ENCODE measurements at places on chromosomes 3 and 15.

DNA sequence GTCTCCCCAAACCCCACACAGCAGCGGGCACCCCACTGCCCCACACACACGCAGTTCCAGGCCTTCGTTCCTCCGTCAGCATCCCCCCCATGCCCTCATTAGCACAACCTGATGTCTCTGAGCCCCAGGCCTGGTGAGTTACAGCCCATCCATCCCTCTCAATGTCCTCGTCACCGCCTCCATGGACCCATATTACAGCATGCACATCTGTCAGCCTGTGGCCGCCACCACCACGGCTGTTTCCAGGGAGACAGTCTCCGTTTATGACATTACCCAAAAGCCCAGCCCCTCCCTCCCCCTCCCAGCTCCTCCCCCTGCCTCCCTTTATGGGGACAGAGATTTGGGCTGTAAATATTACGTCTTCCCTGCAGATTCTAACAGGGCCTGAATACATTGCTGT is 143.1 kb upstream of the LINGO1 start:
- DNase-seq = no peak

DNA sequence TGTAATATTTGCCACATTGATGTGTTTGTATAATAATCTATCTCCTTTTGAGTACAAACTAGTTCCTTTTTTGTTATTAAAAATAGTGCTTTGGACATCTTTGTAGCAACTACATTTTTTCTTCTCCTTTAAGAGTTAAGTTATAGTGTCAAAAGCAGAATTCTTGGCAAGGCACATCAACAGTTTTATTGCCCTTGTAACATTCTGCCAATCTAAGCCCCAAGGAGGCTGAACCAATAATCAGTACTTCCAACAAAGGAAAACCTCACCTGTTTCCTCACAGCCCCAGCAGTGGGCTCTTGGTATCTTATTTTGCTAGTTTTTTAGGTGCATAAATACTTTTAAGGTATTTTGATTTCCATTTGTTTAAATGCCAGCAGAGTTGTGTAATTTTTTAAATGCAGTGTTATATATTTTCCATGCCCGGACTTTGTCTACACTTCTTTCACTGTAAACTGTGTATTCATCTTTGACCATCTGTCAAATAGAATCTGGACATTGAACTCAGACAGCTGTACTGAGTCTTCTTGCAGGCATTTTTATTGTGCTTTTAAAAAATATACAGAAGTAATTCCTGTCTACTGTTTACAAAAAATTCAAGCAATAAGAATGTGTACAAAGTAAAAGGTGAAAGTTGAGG is 101.0 kb downstream of the MYLK start:
- no peak for DNase-seq

DNA sequence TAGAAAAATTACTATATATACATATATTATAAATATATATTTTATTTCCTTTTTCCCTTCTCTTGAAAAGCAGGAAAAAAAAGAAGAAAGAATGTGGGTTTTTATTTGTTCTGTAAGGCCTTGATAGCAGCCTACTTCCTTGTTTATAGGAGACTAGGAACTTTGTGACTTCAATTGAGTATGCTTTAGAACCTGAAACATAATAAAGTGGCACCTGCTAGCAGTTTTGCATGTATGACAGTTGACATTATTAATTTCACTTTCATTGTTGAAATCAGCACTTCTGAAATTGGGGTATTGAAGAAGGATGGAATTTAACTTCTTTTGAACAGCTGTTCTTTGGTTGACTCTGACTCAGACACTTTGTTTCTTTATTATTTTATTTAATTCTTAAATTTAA is 56.9 kb downstream of the GLCE start:
- no peak for DNase-seq

- no peak for DNase-seq
These were observed 44.1 kb upstream of the ARL6 start for GRCh38 chr3:97720417-97720816.

DNA sequence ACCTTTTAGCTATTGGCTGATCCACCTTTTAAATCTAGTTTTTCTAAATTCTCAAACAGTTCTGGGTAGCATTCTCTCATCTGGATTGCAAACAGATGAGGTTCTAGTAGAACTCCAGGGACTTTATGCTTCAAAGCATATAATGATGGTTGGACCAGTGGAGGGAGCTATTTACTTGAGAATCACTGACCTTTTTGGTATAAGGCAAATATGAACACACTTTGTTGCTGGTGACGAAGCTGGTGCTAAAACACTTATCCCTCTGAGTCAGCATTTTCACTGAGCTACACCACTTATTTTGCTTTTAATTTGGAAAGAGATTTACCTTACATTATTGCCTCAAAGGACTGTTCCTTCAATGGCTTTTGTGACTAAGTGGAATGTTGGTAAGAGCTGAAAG is 58.6 kb upstream of the SLITRK3 start:
- no peak for DNase-seq

- no peak for DNase-seq
These were observed 21.0 kb upstream of the HACD2 start for GRCh38 chr3:123605789-123606234.

- DNase-seq = no peak
These were observed 146.0 kb downstream of the CHST2 start for GRCh38 chr3:143265501-143266070.

- no peak for DNase-seq
These were observed 50.1 kb downstream of the FEZF2 start for GRCh38 chr3:62323241-62323640.

DNA sequence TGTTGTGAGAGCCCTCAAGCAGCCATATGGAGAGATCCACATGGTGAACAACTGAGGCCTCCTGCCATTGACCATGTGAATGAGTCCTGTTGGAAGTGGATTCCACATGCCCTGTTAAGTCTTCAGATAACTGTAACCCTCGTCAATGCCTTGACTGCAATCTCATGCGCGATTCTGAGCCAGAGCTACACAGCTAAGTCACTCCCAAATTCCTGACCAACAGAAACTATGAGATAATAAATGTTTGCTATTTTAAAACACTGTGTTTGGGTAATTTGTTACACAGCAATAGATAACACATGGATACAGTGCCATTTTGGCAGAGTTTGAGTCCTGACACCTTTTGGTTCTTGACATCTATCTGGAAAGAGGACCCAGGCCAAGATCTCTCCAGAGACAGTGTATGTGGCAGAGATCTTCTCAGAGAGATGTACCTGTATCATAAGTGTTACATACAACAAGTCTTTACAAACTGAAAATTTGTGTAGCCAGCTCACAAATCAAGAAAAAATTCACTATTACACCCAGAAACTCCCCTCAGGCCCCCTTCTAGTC is 34.5 kb upstream of the BNC1 start:
- DNase-seq = no peak

DNA sequence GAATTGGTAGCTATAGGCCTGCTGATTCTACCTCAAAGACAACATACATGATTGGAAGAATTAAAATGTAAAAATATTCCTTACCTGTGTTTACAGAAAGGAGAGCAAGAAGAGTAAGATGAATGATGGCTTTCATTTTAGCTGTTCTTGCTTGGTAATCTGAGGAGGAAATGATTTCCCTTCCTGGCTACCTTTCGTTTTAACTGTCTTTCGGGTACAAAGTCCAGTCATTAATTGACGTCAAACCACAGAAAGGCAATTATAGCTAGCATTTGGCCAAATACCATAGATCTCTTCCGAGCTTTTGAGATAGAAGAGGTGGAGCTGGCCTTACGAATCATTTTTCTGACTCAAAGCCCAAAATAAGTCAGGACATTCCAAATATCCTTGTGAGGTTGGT is at the start of gene MUC13:
Gene MUC13 (minus strand): TSS at position 175 of the 400 bp plus-strand sequence. CDS start 39 bp downstream, at position 136.
- DNase-seq = no peak

GRCh38 chr3:127732879-127733350 is 60.2 kb downstream of the ABTB1 start:
- peak; percentile 66 for DNase-seq

DNA sequence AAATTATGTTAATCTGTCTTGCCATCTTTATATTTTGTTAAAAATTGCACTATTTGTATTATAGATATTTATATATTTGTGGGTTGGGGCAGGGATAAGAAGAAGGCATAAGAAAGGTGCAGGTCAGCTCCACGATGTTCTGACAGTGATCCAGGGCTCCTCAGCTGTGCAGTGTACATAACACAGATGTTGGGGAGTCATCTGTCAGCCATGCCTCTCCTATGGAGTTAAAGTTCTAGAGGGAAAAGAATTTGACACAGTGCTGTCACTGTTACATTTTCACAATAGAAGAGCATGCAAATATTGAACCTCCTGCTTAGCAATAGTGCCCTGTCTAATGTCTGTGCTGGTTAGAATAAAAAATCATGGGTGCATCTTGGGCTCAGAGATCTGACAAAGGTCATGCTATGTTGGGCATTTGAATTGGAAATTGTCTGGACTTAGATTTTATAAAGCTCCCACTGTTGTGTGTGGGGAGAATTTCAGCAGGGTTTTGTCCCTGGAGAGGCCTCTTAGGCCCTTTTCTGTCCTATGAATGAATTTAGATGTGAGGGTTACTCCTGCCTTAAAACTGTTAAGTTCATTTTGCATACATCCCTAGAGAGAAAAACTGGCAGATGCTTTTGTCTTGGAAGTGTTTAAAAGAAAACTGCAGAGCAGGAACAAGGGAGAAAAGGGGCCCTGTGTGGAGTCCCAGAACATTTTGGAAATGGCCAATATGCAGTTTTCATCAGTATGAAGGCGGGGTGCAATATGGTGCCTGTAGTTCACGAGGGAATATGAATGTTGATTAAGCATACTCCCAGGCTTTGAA is 20.4 kb downstream of the CDIN1 start:
- no peak for DNase-seq

DNA sequence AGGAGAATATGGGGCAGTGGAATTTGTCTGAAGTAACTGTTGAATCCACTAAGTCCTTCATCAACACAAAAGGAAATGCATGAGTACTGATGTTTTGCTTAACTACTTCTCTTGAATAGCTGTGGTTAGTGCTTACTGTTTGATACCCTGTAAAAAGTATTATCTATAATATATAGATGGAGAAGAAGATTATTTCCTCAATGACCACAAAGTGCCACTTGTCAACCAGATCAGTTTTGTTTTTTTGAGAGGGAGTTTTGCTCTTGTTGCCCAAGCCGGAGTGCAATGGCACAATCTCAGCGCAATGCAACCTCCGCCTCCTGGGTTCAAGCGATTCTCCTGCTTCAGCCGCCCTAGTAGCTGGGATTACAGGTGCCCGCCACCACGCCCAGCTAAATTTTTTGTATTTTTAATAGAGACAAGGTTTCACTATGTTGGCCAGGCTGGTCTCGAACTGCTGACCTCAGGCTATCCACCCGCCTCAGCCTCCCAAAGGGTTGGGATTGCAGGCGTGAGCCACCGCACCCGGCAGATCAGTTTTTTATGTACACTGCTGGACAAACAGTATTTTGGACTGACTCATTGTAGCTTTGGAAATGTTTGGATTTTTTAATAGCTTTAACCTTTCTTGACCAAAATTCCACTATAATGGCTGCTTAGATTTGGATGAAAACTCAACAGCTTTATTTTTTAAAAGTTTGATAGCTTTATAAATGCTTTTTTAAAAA is 1.5 kb upstream of the RPLP1 start:
- DNase-seq = no peak

All from suppressor macrophage treated with lipopolysaccharide for 4 hours (primary cell).